Posterior vena cava (tissue), 2 donors: ENCODE measurements at places on chromosomes 11 and 22. TPM values are rescaled to one million over a fixed set of nuclear protein-coding genes. Genes with fewer than 3 reads are reported as not detected.

Gene NXPE4
- total RNA-seq = not detected

GRCh38 chr11:122100037-122100755 lies 15.8 kb downstream of the BLID start:
- DNase-seq = peak; percentile 83

- DNase-seq = peak; percentile 58
These were observed 2.2 kb upstream of the TOP3B start for GRCh38 chr22:21984793-21985192.

Gene GGTLC2
- total RNA-seq = not detected

- no peak for DNase-seq
These were observed 107.1 kb upstream of the CLPB start for GRCh38 chr11:72541257-72541974.
